Stimulated activated CD4-positive, alpha-beta T cell treated with anti-CD3 and anti-CD28 coated beads, Interleukin-1b, Interleukin-23, amount 100 ng/mL, for 1 hour (primary cell): ENCODE measurements at places on chromosomes 16 and 17.

GRCh38 chr16:23254338-23254737, 47.8 kb upstream of the SCNN1B start:
- no peak for DNase-seq

- no peak for DNase-seq
These were observed 149.0 kb upstream of the GOT2 start for GRCh38 chr16:58883131-58883530.

DNA sequence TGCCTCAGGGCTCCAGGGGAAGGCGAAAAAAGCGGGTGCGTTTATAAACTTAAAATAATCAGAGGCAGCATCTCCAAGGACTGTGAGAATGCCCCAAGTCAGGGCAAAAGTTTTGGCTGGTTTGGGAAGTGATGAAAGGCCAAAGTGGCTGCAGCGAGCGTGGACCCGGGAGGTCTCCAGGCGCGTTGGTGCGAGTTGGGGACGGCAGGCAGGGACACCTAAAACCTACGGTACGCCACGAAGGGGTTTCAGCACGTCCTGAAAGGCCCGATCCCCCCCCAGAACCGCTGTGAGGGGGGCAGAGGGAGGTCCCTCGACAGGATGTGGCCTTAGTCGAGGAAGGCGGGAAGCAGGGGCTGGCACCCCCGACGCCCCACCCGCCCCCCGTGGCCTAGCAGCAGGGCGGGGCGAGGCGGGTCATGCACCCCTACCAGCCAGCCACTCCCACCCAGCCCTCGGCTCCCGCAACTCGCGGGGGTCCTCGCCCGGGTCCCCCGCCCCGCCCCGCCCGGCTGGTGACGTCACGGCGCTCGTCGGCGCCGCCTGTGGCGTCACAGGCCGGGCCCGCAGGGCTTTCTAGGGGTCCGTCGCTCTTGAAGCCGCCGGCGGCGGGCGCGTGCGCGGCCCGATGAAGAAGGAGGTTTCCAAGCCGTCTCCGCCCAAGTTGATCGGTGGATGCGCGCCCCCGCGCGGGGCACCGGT, at the start of gene MYCBPAP:
MYCBPAP (plus strand) TSS at position 569 of the 702 bp plus-strand sequence. CDS start 236 bp downstream, outside the sequence.
- DNase-seq, result peak; percentile 37

GRCh38 chr17:57379237-57379894, 123.0 kb downstream of the MSI2 start:
- DNase-seq, result no peak

GRCh38 chr16:20971401-20971800, 70.8 kb downstream of the LYRM1 start:
- no peak for DNase-seq

GRCh38 chr16:59573528-59574271, 839.6 kb upstream of the GOT2 start:
- DNase-seq, result no peak

GRCh38 chr16:76265434-76266045, 11.7 kb upstream of the CNTNAP4 start:
- DNase-seq, result no peak
